ENCODE measurements at places on chromosomes 16 and 17. TPM values are rescaled to one million over a fixed set of nuclear protein-coding genes. Genes with fewer than 3 reads are reported as not detected.

Gene HSD17B1
- total RNA-seq = 7.4 TPM

Gene SOX9
- total RNA-seq = 1.2 TPM

Gene KRTAP2-1
- total RNA-seq = not detected

Gene ACAP1
- 4.2 TPM for total RNA-seq

Gene XAF1
- under 0.01 TPM for total RNA-seq
